ENCODE measurements at places on chromosomes 4 and X. TPM values are rescaled to one million over a fixed set of nuclear protein-coding genes. Genes with fewer than 3 reads are reported as not detected.
A peak's percentile ranks its signal among the peaks of the same experiment; 100 is the strongest.

TMPRSS11A gene
- total RNA-seq, result not detected

EDNRA gene
- 23.9 TPM for total RNA-seq

SCOC gene
- 44.7 TPM for total RNA-seq

ADGRG4 gene
- total RNA-seq, result not detected

- DNase-seq, result no peak
Observed at GRCh38 chr4:121706595-121707021, 9.8 kb upstream of the ANXA5 start.

DNA sequence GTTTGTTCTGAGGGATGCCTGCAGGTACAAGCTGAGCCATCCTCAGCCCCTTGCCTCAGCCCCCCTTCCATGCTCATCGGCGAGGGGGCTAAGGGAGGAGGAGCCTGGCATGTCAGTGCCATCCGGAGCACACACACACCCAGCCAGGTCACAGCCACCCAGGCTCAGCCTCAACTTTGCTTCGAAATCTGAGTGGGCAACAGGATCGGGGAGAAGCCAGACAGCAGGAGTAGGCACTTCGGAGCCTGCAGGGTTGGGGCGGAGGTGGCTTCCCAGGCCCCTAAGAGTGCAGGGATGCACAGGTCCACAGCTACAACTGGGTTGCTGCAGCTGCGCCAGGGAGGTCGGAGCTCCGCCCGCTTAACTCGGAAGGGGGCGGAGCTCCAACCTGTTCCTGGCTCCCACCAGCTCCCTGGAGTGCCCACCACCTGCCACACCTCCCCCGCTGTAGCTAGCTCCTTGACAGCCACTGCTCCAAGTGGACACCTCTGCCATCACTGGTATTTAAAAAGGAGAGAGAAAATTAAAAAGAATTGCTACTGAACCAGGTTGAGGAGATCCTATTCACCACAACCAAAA, 192.9 kb upstream of the GALNT7 start:
- no peak for DNase-seq

GRCh38 chr4:43330288-43330687, 437.8 kb downstream of the GRXCR1 start:
- no peak for DNase-seq

GRCh38 chrX:109089359-109089758, 353.0 kb upstream of the IRS4 start:
- DNase-seq, result no peak

DNA sequence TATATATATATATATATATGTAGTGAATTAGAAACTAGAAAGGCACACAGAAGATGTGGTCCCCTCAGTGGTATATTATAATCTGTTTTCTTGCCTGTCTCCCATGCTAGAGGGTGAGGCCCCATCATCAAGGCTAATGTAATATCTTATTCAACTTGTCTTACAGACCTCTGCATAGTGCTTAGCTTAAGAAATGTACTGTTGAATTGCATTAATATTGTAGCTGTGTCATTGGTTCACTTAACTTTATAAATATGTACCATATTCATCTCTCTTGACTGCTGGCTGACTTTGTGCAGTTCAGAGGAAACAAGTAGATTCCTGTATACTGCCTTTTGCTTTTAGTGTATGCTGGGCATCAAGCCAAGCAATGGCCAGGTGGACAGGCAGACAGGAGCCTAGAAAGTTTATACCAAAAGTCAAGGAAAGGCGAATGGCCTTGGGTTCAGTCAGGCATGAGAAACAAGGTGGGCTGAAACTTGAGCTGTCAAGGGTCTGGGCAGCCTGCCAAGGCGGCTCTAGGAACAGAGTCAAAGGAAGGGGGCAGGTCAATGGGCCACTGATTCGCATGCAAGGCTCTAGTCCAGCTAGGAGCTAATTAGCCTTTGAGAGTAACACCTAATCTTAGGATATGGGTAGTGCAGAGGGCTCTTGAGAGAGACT, 78.8 kb upstream of the LEF1 start:
- peak; percentile 4 for DNase-seq

- no peak for DNase-seq
Observed at GRCh38 chr4:156188596-156188995, 234.9 kb upstream of the CTSO start.

DNA sequence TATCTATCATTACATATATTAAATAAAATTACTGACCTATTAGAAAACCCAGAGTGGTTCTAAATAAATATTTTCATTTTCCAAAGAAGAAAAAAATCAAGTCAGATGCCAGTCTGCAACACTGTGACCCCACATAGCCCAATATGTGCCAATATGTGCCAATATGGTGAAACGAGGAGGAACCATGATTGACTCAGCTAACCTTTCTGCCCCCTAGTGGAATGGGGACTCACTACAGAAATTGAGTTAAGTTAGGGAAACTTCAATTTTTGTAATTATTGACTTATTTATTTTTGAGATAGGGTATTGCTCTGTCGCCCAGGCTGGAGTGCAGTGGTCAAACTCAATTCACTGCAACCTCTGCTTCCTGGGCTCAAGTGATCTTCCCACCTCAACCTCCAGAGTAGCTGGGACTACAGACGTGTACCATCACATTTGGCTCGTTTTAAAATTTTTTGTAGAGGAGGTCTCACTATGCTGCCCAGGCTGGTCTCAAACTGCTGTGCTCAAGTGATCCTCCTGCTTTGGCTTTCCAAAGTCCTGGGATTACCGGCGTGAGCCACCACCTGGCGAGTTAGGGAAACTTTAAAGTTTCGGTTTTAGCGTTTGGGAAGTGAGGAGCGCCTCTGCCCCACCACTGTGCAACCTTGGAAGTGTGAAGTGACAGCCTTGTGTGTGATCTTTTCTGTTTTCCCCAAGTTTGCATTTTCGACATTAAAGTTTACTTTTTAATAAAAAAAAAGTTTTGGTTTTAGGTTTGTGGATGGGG, 116.8 kb upstream of the SHISA3 start:
- peak; percentile 59 for DNase-seq

- DNase-seq, result no peak
Observed at GRCh38 chr4:3220476-3221183, 28.3 kb upstream of the MSANTD1 start.

DNA sequence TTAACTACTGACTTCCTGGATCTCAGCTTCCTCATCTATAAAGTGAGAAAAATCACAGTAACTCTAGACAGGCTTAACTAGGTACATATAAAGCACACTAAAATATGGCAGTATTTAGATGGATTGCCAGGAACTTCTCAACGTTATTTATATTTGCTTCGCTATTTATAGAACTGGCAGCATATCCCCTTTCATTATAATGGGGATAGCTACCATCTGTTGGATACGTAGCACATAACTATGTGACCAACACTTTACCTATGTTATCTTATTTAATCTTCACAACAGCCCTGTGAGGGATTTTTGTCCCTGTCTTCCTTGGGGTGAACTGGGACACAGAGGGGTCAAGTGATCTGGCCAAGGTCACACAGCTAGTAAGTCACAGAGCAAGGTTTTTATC, 64.6 kb downstream of the ENPEP start:
- no peak for DNase-seq

DNA sequence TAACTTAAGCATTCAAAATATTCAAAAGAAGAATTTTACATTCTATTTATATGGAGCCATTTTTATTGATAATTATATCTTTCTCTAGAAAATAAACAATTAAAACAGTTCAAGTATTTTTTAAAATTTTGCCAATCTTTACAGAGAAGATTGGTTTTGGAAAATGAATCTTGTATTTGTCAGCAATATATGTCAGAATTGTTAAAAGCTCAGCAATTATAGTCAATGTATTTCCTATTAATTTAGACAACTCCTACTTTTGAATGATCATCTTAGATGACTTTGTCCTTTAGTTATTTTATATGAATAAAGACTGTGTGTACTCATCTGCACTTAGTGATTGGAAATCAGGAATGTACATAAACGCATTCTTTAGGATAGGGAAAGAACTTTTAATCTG, 223.9 kb upstream of the MAD2L1 start:
- DNase-seq, result no peak

GRCh38 chr4:2295500-2295899, 33.6 kb upstream of the MXD4 start:
- no peak for DNase-seq

- DNase-seq, result no peak
Observed at GRCh38 chrX:18676050-18676449, 4.1 kb upstream of the RS1 start.

DNA sequence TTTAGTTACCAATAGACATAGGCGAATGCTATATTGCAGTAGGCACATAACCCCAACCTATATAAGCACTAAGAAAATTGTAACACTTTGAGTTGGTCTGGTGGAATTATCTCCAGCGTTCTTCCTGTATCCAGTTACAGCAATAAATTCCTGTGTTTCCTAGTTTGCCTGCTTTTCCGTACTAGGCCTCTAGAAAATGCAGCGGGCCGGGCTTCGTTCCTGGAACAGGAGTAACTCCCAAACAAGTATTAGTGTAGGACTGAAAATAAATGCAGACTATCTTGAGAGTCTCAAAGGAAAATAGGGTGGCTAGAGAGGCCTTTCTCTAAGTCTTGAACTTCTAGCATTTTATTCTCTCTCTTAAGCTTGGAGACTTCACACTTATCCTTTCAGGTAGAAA, 159.8 kb downstream of the OR13H1 start:
- no peak for DNase-seq

Measured in A673 (cell line).